CD4-positive, alpha-beta T cell (primary cell): ENCODE measurements at places on chromosomes 11 and 22. TPM values are rescaled to one million over a fixed set of nuclear protein-coding genes. Genes with fewer than 3 reads are reported as not detected.
A peak's percentile ranks its signal among the peaks of the same experiment; 100 is the strongest.

GRCh38 chr11:47850337-47850736 lies 2.2 kb upstream of the NUP160 start:
- H3K27me3 ChIP-seq = no peaks in the 10 kb centered on the region
- DNase-seq = no peak
- no peak overlapping the region for H3K4me3 ChIP-seq
- peaks cover 10% of the 10 kb centered on the region for H3K36me3 ChIP-seq

GRCh38 chr11:122096272-122097112 lies 19.5 kb downstream of the BLID start:
- no peaks in the 10 kb centered on the region for H3K36me3 ChIP-seq
- DNase-seq = no peak
- H3K27ac ChIP-seq = no peak overlapping the region
- H3K27me3 ChIP-seq = peaks cover 38% of the 10 kb centered on the region
- H3K4me3 ChIP-seq = no peak overlapping the region
- peaks cover 4% of the 10 kb centered on the region for H3K4me1 ChIP-seq

DNA sequence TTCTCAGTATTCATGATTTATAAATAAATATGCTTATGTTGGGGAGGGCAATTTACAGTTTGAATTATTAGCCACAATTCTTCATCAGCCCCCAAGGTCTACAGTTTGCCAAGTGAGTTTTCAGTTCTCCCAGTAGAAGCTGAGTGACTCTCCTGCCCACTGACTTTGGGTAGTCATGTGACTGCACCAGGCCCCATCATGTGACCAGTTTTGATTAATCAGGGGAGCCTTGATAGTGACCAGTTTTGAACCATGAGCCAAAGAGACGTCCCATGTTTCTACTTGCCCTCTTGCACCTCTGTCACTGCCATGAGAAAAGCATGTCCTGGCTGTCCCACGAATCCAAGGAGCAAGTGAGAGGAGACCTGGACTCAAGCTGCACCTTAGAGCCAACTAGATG lies 32.5 kb downstream of the SYN3 start:
- no peak for DNase-seq
- no peak overlapping the region for H3K27ac ChIP-seq
- H3K27me3 ChIP-seq = peaks cover 2% of the 10 kb centered on the region
- no peaks in the 10 kb centered on the region for H3K4me1 ChIP-seq
- no peaks in the 10 kb centered on the region for H3K36me3 ChIP-seq

- H3K4me1 ChIP-seq = no peaks in the 10 kb centered on the region
- H3K27me3 ChIP-seq = no peaks in the 10 kb centered on the region
- DNase-seq = no peak
- H3K27ac ChIP-seq = no peak overlapping the region
- H3K36me3 ChIP-seq = no peaks in the 10 kb centered on the region
These were observed 10.6 kb upstream of the SLC22A12 start for GRCh38 chr11:64580412-64580811.

Gene OR52A1
- not detected for total RNA-seq

DNA sequence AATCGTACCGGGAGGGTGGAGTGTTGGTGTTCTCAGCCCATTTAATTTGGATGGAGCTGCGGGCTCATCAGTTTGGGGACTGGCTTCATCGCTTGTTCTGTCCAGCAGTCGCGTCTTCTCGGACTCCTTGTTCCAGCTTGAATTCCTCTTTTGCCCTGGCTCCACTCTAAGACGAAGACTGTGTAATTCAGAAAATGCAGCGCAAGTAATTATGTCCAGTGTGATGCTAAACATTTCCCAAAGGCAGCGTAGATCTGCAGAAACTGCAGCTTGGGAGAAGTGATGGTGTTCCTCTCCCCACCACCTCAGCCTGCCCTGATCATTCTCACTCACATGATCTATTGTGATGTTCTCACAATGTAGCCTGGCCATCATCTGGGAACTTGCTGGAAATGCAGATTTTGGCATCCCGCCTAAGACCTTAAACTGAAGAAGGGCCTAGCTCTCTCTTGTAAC lies 666 bp downstream of the SLC25A18 start:
- H3K27me3 ChIP-seq = no peaks in the 10 kb centered on the region
- no peaks in the 10 kb centered on the region for H3K4me1 ChIP-seq
- no peak overlapping the region for H3K27ac ChIP-seq

GRCh38 chr11:123195188-123196059 lies at the start of gene CLMP:
Gene CLMP (minus strand): TSS chr11:123195248. CDS start chr11:123194940, 308 bp downstream.
- peaks cover 43% of the 10 kb centered on the region for H3K27me3 ChIP-seq
- peak within 1 kb of the TSS; percentile 26 for H3K4me3 ChIP-seq
- no peaks in the 10 kb centered on the region for H3K36me3 ChIP-seq

DNA sequence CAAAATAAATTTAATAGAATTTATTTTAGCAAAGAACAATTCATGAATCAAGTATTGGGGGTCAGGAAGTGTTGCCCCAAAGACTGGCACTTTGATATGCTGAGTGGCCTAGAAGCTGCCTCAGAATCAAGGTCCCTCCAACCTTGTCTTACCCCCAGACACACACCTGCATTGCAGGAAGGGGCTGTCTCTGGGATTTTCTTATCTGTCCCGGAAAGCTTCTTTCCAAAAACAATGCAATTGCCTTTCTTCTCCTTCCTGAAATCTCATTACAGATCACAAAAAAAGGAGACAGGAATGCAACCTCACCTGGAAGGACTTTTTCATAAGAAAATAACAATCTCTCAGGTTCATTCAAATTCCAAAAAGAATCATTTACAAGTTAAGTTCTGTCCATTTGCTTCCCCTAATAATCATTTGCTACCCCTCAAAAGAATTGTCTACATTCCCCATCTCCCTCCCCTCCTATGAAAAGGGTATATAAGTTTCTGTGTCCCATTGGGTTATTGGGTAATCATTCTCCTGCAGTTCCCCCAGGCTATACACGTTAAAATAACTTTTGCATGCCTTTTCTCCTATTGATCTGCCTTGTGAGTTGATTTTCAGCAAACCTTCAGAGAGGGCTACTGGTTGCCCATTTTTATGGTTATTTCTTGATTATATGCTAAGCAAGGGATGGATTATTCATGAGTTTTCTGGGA lies 21.3 kb downstream of the OR10A6 start:
- H3K27me3 ChIP-seq = peaks cover 5% of the 10 kb centered on the region
- H3K27ac ChIP-seq = no peak overlapping the region
- no peak overlapping the region for H3K4me3 ChIP-seq
- no peaks in the 10 kb centered on the region for H3K4me1 ChIP-seq
- no peaks in the 10 kb centered on the region for H3K36me3 ChIP-seq
- no peak for DNase-seq

Gene TBX1
- not detected for total RNA-seq

- no peaks in the 10 kb centered on the region for H3K36me3 ChIP-seq
- H3K27ac ChIP-seq = no peak overlapping the region
- H3K4me3 ChIP-seq = no peak overlapping the region
- no peaks in the 10 kb centered on the region for H3K4me1 ChIP-seq
- DNase-seq = no peak
These were observed 7.7 kb downstream of the CARD10 start for GRCh38 chr22:37511395-37512104.

Gene SOX10
- not detected for total RNA-seq

DNA sequence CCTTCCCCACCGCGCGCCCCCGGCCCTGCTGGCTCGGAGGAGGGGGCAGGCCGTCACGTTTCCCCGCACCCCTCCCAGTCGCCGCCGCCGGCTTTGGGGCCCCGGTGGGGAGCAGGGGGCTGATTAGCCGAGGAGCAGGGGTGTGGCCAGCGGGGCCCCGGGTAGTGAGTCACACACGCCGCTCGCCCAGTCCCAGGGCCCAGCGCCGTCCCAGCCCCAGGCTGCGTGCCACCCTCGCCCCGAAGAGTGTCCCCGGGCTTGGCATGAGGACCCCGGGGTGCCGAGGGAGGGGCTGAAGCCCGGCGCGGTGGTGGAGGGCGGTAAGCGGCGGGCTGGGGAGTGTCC lies 34.4 kb downstream of the PRDM11 start:
- peaks cover 13% of the 10 kb centered on the region for H3K4me1 ChIP-seq
- peaks cover 15% of the 10 kb centered on the region for H3K27me3 ChIP-seq
- H3K4me3 ChIP-seq = no peak overlapping the region
- H3K27ac ChIP-seq = no peak overlapping the region

- DNase-seq = no peak
- H3K27me3 ChIP-seq = no peaks in the 10 kb centered on the region
- no peak overlapping the region for H3K4me3 ChIP-seq
- H3K4me1 ChIP-seq = no peaks in the 10 kb centered on the region
- no peak overlapping the region for H3K27ac ChIP-seq
- H3K36me3 ChIP-seq = no peaks in the 10 kb centered on the region
These were observed 33.8 kb downstream of the MYEOV start for GRCh38 chr11:69327741-69328191.
